Tibial artery (tissue), 4 donors: ENCODE measurements at places on chromosomes 12 and 14.

DNA sequence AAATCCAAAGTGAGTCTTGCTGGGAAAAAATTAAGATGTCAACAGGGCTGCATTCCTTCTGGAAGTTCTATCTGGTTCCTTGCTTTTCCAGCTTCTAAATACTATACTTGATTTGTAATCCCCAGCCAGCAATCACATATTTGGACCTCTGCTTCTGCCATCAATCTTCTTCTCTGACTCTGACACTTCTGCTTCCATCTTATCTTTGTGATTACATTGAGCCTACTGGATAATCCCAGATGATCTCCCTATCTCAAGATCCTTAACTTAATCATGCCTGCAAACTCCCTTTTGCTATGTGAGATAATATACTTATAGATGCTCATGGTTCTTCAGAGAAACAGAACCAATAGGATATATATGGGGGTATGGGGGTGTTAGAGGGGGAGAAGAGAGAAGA is 49.9 kb upstream of the ZDHHC17 start:
- DNase-seq, result no peak

- no peak for DNase-seq
Measured at GRCh38 chr12:6745741-6746525, 7.0 kb downstream of the MLF2 start.

DNA sequence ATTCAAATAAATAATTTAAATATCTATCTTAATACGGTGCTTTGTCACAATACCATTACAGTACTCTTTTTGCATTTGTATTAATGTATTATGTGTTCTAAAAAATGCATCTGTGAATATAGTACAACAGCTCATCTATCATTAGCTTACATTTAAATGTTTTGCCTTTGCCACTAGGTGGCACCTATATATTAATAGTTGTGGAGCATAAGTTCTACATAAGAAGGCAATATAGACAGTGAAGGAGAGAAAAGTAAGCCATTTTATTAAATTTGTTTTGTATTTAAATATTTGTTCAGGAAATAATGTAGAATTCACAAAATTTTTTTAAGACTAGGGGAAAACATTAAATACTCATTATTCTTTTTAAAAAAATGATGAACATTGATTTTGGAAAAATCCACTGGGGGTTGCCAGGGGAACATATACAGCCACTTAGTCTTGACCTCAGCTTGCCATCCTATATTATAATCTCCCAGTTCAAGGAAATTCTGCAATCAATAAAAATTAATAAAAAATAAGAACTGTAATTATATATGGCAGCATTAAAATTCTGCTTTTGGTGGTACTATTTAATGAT is 9.8 kb downstream of the CCER1 start:
- no peak for DNase-seq

DNA sequence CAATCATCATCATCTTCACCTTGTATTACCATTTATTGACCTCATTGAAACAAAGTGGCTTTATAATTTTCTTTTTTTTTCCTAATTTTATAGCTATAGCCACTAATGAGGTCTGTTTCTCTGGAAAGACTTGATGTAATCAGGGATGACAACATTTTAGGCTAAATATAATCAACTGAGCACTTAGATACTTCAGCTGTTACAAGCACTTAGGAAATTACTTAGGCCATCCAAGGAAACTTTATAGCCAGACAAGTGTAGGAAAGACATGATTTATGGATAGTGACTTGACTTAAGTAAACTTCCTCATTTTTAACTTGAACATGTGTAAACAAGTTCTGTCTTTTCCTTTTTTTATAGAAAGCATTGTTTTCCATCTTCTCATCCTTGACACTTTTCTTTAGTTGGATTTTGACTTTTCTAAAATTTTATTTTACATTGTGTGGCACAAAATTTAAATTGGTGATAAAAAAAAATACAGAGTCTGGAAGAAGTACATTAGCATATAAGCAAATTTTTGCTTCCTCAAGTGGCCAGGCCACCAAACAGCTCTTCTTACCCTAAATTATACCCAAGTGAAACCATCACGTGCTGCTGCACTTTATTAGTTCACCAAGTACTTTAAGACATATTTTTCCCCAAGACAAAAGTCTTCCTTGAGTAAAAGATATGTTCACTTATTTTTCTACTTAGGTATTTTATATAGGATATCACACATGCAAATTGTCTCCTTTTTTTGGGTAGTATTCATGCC is 15.1 kb downstream of the CPNE8 start:
- no peak for DNase-seq

- DNase-seq, result peak; percentile 45
Measured at GRCh38 chr14:60723116-60723906, 840 bp downstream of the SIX4 start.

- DNase-seq, result no peak
Measured at GRCh38 chr12:61808856-61809255, 451.3 kb upstream of the USP15 start.

DNA sequence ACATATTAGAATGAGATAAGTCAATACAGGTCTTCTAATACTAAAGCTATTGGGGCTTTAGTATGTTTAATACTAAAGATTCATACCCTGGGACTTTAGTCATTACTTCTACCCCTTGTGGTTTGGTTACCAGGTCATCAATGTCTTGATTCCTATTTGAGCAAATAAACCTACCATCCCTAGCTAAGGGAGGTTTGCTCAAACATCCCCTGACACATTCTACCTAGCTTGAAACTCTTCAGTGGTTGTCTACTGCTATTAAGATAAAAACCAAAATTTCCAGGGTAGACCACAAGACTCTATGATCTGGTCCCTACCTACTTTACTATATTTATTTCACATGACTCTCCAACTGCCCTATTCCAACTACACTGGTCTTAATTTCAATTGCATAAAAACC is 7.3 kb upstream of the C2CD5 start:
- DNase-seq, result no peak

GRCh38 chr12:52009081-52009751 is 2.5 kb downstream of the TAMALIN start:
- DNase-seq, result no peak

- no peak for DNase-seq
Measured at GRCh38 chr12:1628666-1629337, at the start of gene WNT5B. Gene WNT5B (plus strand): TSS chr12:1629231. CDS start chr12:1631355, 2,124 bp downstream.

DNA sequence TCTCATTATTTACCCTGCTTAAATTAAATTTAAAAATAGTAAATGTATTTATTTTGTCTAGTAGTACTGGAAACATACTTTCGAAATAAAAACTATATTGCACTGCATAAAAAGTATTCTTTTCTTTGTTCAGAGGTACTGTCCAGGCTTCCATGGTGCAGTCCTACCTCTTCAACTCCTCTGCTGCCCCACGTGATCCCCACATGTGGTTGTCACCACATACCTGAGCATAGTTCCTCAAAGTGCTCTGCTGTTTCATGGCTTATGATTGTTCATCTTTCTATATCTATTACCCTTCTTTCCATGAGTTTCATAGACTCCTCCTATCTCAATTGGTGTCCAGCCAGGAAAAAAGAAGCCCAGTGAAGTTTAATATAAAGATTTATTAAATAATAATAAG is 317.5 kb upstream of the OR4E1 start:
- DNase-seq, result no peak

DNA sequence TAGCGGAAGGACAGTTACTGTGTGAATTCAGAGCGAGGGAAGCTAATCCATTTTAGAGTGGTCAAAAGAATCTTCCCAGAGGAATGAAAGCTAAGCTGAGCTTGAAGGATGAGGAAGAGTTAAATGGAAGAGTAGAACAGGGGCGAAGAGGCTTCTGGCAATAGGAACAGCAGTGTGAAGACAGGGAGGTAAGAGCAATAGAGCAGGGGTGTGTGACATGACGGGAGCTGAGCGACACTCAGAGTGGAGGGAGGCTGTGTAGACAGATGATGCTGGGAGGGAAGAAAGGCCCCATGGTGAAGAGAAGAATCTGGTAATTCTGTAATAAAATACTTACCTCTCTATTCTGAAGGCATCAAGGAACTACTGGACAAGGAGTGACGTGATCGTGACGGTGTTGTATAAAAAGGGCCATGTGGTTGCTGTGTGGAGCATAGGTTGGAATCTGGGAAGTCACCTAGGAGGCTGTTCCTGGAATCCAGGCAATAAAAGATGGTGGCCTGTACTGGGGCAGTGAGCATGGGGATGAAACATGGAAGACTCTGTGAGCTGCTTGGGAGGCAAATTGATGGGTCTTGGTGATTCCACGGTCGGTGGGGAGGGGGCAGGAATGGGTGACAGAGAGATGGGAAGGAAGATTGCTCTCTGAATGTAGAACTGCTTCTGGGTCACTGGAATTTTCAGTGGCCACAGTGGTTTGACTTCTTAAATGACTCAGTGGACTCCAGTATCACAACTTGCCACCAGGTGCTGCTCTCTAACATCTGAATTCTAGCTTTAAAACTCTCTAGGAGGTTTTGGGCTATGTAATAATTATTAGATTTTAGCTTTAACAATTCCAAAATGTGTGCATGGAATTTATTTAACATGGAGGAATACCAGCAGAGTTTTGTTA is 164.1 kb downstream of the ATP23 start:
- DNase-seq, result no peak

DNA sequence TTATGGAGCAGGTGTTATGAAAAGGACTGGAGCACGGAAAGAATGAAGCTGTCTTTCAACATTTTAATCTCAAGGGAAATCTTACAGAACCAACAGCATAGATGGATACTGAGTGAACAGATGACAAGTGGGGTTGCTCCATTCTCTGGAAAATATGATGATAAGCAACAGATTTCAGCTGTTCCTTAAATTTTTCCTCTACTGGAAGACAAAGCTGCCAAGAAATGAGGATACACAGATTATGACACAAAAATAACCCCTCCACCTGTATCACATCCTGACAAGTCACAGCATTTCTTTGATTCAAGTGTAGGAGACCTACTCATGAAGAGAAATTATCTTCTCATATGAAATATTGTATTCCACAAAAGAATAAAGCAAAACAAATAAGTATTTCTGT is 13.0 kb upstream of the TMTC2 start:
- no peak for DNase-seq

DNA sequence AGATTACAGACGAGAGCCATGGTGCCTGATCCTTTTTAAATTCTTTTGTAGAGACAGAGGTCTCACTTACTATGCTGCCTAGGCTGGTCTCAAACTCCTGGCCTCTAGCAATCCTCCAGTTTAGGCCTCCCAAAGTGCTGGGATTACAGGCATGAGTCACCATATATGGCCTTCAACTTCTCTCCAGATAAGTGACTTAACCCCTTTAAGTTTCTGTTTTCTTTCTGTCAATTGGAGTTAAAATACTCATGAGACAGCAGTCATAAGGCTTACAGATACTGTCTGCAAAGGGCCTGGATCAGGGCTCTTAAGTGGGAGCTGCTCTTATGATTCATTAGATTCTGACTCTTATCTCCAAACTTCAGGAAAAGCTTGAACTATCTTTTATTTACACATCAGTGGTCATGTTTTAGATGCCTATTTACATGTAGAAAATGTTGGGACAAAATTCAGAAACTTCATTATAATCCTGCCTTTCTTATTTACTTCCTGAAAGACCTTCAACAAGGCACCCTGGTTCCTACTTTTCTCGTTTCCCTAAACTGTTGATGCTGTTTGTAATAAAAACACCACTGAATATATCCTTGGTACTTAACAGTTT is 271.5 kb upstream of the TBX3 start:
- DNase-seq, result no peak

DNA sequence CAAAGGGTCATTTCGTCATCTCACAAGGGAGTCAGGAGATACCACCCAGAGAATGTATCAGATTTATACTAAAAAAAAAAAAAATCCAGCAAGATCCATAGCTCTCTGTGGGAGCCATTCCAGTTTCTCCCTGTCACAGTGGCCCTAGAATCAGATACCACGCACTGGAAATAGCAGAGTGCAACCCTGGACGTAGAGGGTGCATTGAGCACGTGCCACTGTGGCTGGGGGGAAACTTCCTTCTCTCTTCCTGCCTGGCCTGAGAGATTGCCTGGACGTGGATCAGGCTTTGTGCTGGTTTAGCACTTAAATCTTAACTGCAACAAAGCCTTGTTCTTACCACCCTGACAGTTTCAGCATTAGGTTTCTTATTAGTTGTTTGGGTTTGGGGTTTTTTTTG is 124.3 kb downstream of the FBXL14 start:
- no peak for DNase-seq

DNA sequence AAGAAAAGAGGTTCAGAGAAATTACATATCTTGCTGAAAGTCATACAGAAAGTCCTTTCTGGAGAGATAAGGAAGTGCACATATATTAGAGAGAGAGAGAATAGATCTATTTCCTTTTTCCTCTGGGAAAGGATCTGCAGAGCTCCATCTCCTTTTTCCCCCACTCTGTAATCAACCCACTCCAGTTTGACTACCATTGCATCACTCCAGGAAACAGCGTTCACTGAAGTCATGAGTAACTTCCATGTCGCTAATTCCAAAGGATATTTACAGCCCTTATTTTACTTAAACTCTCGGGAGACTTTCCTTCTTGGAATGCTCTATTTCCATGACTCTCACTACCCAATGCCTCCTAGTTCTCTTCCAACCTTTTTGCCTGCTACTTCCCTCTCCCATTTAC is 72.5 kb upstream of the PARP11 start:
- DNase-seq, result no peak

DNA sequence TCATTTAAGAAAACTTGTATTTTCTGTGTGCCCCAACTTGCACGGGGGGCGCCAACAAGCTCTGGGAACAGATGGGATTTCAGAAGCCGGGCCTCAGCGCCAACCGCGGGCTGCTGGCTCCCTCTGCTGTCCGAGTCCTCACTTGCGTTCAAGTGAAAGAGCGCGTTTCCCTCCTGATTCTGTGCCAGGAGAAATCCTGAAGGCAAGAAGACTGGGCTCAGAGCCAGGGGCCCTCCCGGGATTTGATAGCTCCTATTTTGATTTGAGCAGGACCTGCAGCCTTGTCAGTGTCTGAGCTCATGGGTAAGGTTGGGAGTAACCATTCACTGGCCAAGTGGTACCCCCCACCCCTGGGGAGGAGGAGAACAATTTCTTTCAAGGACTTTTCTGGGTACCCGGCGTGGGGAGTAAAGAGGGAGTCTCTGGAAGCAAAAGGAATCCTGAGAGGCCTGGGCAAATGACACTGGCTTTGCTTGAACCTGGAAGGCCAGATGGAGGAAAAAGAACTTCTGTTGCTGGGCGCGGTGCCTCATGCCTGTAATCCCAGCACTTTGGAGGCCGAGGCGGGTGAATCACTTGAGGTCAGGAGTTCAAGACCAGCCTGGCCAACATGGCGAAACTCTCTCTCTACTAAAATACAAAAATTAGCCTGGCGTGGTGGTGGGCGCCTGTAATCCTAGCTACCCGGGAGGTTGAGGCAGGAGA is 179.0 kb upstream of the RGS6 start:
- peak; percentile 91 for DNase-seq

- DNase-seq, result no peak
Measured at GRCh38 chr12:81668475-81668874, 90.7 kb downstream of the PPFIA2 start.

- no peak for DNase-seq
Measured at GRCh38 chr12:56720731-56721151, 4.4 kb downstream of the NACA start.

GRCh38 chr14:63454863-63455622 is 88.1 kb downstream of the PPP2R5E start:
- no peak for DNase-seq

- DNase-seq, result no peak
Measured at GRCh38 chr12:20585913-20586312, 109.2 kb upstream of the SLCO1C1 start.

- DNase-seq, result no peak
Measured at GRCh38 chr12:26157001-26157400, 32.2 kb upstream of the BHLHE41 start.
